ENCODE measurements at places on chromosomes 1 and 21.

DNA sequence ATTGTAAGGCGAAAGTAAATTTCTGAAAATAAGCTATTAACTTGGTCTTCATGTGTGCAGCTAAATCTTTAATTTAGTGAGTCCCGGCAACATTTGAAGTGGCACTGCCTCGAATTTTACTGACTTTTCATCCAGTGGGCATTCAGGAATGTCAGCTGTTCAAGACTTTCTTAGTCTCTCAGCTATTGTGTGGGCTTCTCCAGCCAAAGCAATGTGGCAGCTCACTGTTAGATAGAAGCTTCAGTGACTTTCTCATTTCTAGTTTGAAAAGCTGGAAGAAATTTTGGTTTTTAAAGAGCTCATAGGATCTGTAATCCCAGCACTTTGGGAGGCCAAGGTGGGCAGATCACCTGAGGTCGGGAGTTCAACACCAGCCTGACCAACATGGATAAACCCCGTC, 44.3 kb upstream of the FAM89A start:
- no peak for DNase-seq

GRCh38 chr21:28568692-28569091, 424.0 kb downstream of the LTN1 start:
- DNase-seq, result no peak

DNA sequence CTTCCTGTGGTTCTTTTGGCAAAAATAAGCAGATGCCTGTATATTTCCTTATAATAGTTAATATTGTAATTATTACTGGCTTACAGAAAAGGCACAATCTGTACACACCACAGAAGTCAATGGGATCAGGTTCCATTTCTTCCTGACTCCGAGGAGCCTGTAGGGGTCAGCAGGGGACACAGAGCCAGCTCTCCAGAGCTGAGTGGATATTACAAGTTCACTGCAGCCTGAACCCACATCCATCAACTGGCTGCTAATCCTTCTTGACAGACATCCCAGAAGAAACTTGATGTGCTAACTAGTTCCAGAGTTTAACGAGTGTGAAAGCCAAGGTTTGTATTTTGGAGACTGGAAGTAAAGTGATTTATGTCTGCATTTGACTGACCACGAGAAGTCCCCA, 203.8 kb downstream of the LMX1A start:
- no peak for DNase-seq

DNA sequence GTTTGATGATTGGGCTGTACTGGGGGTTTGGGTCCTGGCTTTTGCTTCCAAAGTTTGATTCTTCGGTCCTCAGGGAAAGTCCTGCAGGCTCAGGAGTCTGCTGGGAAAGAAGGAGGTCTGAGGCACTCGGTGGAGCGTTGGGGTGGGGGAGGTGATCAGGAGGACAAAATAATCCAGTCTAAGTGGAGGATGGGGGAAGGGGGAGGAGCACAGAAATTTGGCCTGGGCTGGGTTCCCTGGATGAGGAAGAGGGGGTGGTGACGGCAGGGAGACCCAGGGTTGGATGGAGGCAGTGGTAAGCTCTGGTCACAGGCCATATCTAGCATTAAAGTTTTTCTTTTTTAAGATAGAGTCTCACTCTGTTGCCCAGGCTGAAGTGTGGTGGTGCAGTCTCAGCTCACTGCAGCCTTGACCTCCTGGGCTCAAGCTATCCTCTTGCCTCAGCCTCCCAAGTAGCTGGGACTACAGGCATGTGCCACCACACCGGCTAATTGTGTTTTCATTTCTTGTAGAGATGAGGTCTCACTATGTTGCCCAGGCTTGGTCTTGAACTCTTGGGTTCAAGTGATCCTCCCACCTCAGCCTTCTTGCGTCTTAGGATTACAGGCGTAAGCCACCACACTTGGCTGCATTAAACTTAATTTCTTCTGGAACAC, 6.8 kb downstream of the SH2D2A start:
- DNase-seq, result no peak

- DNase-seq, result no peak
Measured at GRCh38 chr1:180397175-180397574, 105.2 kb downstream of the ACBD6 start.

Measured in NCI-H146 (cell line).